H9 (cell line): ENCODE measurements at places on chromosomes 2 and 18.

DNA sequence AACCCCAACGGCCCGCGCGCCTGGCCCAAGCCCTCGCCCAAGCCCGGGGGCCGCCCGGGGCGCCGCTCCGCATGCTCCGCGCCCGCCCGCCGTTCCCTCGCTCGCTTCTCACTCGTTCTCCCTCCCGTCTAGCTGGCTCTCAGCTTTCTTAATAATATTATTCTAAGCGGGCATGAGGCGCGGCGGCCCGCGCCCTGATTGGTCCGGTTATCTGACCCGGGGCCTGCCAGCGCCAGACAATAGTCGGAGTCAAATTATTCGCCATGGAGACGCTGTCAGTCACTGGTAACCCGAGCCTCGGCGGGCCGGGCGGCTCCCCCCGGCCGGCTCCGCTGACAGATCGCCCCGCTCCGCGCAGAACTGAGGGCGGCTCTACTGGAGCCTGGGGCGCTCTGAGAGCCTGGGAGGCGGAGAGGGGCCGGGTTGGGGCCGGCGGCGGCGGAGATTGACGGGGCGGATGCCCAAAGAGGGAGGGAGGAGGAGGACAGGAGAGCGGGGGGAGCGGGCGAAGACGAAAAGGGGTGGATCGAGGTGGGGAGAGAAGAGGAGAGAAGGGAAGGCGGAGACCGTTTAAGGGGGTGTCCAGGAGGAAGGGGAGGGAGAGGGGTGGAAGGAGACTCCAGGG, at the start of gene SIX2:
TSS of gene SIX2 (minus strand) at position 150 of the 625 bp plus-strand sequence. CDS start 342 bp downstream, outside the sequence.
- DNase-seq, result peak; percentile 98

GRCh38 chr2:128641421-128642080, 322.9 kb upstream of the HS6ST1 start:
- DNase-seq, result peak; percentile 21

- DNase-seq, result peak; percentile 81
Observed at GRCh38 chr18:47997338-47997780, 66.9 kb upstream of the SMAD2 start.

DNA sequence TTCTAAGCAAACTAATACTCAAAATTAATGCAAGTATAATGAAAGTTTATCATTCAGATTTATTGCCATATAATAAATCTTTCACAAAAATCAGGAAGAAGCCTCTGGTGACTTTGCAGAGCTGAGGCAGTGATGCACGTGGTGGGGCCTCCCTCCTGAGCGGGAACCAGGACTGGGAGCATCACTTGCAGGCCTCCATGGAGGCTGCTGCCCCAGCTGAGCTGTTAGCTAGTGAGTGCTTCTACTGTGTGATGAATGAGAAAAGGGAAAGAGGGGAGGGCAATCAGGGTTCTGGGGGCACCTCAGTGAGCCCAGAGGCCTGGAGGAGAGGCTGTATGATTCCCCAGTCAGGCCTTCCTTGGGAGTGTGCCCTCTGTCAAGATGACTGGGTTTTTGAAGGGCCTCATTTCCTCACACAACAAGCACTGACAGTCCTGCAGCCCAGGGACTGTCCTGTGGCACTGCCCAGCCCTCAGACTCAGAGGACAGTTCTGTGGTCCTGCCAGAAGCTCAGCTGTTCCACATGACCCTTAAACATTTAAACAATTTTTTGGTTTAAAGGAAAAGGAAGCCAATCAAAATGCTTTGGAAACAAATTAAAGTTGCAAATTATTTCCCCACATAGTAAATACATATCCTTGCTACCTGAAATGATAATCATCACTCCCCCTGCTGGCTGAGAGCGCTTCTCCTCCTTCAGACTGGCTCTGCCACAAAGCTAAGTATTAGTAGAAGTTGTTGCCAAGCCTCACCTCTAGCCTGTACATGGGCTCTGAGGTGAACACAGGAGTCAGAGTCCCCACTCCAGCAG, 90.9 kb upstream of the SMAD7 start:
- peak; percentile 65 for DNase-seq

DNA sequence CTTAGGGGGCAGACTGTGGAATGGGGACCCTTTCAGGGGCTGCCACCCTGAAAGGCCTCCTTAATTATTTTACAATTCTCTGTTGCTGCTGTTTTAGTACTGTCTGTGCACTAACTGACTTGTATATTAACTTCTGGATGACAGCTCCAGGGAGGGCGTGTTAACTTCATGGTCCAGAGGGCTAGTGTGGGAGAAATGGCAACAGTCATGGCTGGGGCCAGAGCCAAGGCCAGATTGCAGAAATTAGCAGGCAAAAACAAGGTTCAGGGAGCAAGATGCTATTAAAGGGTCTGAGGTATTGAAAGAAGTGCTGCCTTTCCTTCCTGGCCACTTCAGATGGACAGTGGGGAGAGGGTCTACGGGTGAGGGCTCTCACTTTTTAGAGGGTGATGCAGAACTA, 9.1 kb downstream of the WIPF1 start:
- DNase-seq, result no peak

DNA sequence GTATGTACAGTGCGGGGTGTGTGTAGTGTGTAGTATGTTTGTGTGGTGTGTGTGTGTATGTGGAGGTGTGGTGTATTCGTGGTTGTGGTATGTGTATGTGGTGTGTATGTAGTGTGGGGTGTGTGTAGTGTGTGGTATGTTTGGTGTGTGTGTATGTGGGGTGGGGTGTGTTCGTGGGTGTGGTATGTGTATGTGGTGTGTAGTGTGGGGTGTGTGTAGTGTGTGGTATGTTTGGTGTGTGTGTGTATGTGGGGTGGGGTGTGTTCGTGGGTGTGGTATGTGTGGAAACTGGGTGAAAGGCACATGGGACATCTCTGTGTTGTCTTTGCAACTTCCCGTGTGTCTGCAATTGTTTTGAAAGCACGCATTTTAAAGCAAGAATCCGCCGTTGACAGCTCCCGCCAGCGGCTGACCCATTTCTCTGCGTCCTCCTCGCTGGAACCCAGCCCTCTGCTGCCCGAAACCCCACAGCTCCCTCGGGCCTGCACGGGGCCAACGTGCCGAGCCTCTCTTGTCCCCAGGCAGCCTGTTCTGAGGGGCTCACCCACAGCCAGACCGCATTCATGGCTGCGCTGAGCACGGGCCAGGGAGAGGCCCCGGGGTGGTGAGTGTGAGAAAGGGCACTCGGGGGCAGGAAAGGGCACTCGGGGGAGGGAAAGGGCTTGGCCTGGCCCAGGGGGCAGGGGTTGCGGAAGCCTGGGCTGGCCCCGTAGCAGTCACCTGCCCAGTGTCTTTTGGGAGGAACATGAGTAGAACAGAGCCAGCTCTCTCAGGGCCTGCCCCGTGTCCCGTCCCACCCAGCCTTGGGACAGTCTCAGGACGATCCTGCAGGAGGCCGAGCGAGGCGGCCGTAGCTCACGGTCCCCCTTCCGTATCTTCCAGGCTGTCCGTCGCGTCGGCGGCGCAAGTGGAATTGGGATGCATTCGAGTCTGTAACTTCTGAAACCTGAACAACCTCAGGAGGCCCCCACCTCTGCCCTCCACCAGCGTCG, 61.4 kb downstream of the TWIST2 start:
- DNase-seq, result no peak

DNA sequence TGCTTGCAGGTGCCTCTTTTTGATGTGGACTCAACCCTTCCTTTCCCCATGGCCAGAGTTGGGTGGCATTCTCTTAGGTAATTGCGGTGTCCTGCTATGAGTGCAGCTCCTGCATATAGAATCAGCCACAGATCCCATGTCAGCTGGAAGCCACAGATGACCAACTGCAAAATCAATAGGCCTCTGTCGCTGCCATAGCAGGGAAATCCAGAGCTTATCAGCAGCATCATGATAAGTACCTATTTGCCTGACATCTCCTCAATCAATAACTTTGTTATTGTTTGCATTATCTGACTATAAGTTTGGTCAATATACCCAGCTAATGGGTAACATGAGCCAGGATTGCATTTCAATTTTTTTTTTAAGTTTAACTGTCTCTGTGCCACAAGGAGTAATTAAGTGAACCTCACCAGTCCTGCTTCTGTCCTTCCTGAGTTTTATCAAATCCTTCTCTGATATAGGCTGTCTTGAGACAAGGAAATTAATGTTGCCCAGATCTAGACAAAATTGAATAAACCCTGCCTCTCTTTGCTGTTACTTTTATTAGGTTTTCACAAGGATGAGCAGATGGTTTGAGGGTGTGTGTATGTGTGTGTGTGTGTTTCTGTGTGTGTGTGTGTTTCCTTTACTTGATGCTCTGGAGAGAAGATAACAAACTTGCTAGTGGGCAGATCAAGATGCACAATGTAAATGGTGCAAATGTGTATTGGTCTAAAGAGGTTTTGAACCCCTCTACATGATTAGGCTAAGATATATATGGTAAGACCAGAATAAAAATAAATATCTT, 59.6 kb upstream of the CREB1 start:
- no peak for DNase-seq

DNA sequence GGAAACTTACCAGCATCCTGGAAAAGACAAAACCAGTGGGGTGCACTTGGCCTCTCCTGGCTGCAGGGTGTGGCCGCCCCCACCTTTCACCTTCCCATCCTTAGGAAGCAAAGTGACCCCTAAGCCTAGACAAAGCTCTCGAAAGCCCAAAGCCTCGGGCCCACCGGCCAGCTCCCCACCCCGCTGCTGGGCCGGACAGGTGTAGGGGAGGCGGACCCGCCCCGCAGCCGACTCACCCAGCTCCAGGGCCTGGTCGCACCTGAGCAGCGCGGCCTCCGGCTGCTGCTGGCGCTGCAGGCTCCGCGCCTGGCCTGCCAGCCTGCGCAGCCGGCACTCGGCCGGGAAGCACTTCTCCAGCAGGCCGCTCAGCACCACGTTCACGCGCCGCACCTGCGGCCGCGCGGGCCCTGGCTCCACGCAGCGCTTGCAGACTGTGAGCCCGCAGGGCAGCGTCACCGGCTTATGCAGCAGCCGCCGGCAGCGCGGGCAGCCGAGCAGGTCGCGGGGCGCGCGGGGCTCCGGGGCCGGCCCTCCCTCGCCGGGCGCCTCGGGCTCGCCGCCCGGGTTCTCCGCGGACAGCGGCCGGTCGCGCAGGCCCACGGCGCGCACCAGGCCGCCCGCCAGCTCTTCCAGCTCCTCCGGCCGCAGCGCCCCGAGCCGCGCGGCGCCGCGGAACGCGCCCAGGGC, 979 bp downstream of the LONRF2 start:
- DNase-seq, result peak; percentile 82

DNA sequence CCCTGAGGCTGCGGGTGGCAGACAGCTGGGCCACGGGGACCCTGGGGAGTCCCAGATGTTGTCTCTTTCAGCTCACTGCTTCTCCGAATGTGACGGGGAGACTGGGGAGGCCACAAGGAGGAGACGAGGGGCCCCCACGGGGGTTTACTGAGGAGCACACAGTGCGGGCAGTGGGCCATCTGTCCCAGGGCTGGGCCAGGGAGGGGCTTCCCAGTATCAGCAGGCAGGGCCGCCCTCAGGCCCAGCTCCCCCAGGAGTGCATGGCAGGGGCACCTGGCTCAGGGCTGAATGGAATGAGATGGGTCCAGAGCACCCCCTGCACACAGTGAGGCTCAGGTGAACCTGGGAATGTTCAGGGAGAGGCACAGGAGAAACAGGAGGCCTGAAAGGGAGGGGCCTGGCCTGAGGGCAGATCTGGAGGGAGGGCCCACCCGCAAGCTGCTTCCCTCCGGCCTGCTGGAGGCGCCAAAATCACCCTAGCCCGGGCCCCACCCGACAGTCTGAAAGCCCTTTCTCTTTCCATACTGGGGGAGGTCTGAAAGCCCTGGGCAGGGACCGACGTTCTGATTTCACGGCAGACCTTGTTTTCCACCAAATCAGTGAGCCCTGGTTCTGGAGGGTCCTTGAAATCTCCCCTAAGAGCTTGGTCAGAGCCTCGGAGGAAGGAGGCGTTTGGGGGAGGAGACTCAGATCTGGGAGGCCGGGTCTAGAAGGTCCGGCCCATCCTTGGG, 35.5 kb upstream of the PTMA start:
- peak; percentile 94 for DNase-seq

DNA sequence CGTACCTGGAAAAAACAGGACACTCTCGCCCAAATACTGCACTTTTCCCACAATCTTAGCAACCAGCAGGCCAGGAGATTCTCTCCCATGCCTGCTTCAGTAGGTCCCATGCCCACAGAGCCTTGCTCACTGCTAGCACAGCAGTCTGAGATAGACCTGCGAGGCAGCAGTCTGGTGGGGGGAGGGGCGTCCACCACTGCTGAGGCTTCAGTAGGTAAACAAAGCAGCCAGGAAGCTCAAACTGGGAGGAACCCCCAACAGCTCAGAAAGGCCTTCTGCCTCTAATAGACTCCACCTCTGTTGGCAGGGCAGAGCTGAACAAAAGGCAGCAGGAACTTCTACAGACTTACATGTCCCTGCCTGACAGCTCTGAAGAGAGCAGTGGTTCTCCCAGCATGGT, 1202.8 kb upstream of the ACVR2A start:
- DNase-seq, result peak; percentile 32

- DNase-seq, result no peak
Observed at GRCh38 chr2:210577263-210578071, 21.1 kb downstream of the CPS1 start.

DNA sequence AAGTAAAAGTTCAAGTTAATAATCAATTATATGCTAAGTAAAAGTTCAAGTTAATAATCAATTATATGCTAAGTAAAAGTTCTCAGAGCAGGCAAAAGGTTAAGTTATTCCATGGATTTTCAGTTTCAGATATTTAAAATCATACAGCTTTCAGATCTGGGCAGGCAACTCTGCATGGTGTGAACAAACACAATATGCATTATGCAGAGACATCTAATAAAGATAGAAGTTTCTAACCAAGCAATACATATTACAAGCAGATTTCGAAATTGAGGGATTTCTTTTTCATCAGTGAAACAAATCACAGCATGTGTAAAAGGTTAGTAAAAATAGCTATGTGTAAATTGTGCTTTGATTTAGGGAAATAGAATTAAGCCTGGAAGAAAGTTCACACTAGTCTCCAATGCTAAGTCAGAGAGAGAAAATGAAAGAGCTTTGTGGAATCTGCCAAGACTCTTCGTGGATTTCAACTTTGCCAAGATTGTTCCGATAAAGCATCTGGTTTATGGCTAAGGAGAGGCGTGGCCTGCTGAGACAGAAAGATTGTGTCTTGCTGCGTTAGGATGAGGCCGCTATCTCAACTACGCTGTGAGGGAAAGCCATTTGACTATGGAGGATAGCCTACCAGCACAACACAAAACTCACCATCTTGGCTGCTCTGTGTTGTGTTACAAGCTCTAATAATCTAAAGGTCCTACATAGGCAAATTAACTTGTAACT, 60.1 kb upstream of the SLC16A14 start:
- DNase-seq, result no peak

DNA sequence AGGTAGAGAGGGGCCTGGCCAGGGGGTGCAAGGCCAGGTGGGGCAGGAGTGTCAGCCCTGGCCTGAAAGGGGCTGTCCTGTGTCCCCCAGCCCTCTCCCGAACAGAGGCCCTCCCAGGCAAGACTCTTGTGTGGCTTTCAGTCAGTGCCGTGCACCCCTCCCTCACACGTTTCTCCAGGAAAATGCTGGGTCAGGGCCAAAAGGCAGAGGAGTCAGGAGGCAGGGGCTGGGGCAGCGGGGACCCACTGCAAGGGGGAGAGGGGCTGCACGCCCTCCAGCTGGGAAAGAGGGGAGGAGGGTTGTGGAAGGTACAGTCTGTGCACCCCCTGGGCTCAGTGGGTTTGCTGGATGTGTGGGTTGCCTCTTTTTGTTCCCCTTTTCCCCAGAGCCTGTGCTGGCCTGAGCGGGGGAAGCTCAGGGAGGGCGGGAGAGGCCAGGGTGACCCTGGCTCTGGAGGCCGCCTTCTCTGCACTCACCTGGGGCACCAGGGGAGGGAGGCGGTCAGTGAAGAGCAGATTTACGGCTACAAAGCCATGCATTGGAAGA, 4.1 kb downstream of the KCNF1 start:
- peak; percentile 41 for DNase-seq
